ENCODE measurements at places on chromosomes 6 and 20. TPM values are rescaled to one million over a fixed set of nuclear protein-coding genes. Genes with fewer than 3 reads are reported as not detected.

SLC26A8 gene
- not detected for total RNA-seq

PPP1R14C gene
- not detected for total RNA-seq

NCOA7 gene
- 62.8 TPM for total RNA-seq

MROH8 gene
- 1.4 TPM for total RNA-seq

BTN1A1 gene
- total RNA-seq: not detected

NOX3 gene
- not detected for total RNA-seq

HBS1L gene
- 114 TPM for total RNA-seq

SOBP gene
- 2.2 TPM for total RNA-seq

WFDC10B gene
- total RNA-seq: not detected

HSPA1L gene
- 1.5 TPM for total RNA-seq

TNFRSF6B gene
- 1.8 TPM for total RNA-seq

PSORS1C2 gene
- not detected for total RNA-seq

SLC22A16 gene
- total RNA-seq: under 0.01 TPM

CYP39A1 gene
- total RNA-seq: 0.22 TPM
